Vagina (tissue), 2 donors: ENCODE measurements at places on chromosomes 7 and 10. TPM values are rescaled to one million over a fixed set of nuclear protein-coding genes. Genes with fewer than 3 reads are reported as not detected.

DNA sequence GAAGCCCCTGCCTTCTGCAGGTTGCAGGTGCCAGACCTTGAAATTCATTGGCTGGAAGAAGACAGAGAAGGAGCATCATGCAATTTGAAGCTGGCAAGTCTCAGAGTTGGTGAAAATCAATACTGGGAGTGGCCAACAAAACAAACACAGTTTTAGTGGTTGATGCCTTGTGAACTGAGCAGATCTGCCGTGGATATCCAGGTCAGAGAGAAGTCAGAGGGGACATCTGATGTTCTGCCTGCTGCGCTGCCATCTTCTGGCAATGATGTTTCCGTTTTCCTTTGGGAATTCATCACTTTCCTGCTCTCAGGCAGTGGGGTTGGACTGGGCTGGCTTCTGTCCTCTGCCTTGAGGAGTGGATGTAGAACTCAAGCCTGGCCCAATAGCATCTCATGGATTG, 132.0 kb downstream of the RPS24 start:
- H3K27ac ChIP-seq: no peak overlapping the region
- peaks cover 6% of the 10 kb centered on the region for H3K4me1 ChIP-seq
- DNase-seq: no peak
- no peak overlapping the region for H3K4me3 ChIP-seq
- no peaks in the 10 kb centered on the region for H3K36me3 ChIP-seq
- no peaks in the 10 kb centered on the region for H3K27me3 ChIP-seq

Gene NEUROD6
- not detected for total RNA-seq

Gene TRIL
- total RNA-seq: 11.0 TPM

DNA sequence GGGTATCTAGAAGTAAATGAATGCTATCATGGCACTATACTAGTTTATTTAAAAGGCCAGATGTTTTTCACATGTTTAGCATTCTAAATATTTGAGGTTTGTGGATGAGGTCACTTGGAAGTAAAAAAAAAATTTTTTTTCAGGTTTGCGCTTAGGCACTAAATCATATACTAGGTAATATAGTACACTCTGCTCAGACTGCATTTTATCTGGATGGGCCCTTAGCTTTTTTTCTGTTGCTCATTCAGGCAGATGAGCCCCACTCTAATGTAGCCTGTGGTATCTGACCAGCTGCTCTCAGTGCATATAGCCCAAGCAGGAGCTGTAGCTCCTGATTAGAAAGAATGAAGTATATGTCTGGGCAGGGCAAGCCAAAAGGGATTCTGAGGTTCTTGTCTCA, 210.1 kb downstream of the AUTS2 start:
- peaks cover 2% of the 10 kb centered on the region for H3K4me1 ChIP-seq
- H3K4me3 ChIP-seq: no peak overlapping the region
- no peak overlapping the region for H3K27ac ChIP-seq
- no peak for DNase-seq
- H3K36me3 ChIP-seq: no peaks in the 10 kb centered on the region

- H3K36me3 ChIP-seq: no peaks in the 10 kb centered on the region
- H3K27me3 ChIP-seq: no peaks in the 10 kb centered on the region
- H3K4me3 ChIP-seq: no peak overlapping the region
- no peak overlapping the region for H3K27ac ChIP-seq
- DNase-seq: no peak
Measured at GRCh38 chr10:108980869-108981268, 942.4 kb downstream of the XPNPEP1 start.

Gene PGAM2
- not detected for total RNA-seq
